ENCODE measurements at places on chromosomes 7 and 10.

- no peak for DNase-seq
These were observed 9.3 kb upstream of the CAMK2B start for GRCh38 chr7:44334734-44335097.

DNA sequence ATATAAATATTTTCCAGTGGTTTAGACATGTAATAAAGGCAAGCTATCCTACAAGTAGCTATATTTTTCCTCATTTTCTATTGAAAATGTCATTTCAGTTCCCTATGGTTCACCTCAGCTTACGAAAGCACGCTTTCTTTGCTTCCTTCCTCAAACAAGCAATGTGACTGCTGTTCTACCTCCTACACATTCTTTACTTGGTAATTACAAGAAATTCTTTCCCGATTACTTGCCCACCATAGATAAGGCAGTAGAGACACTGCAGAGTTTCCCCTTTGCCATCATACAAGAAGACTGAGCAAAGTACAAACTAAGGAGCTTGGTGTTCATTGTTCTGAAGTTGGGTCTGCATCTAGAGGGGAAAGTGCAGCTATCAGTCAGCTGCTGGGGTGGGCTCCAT is 249.4 kb downstream of the CRPPA start:
- no peak for DNase-seq

- no peak for DNase-seq
These were observed 31.3 kb upstream of the ZNF273 start for GRCh38 chr7:64871761-64872160.

DNA sequence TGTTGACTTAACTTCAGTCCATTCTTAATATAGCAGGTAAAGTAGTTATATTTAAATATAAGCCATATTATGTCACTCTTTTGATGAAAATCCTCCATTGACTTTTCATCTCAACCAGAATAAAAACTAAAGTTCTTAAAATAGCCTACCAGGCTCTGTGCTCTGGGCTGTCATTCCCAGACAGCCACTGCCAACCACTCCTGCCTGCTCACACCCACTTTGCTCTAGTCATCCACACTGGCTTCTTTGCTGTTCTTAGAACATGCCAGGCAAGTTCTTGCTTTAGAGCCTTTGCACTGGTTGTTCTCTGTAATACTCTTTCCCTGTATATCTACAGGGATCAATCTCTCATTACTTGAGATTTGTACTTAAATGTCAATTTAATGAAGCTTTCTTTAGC is 80.6 kb downstream of the ZEB1 start:
- DNase-seq = no peak

DNA sequence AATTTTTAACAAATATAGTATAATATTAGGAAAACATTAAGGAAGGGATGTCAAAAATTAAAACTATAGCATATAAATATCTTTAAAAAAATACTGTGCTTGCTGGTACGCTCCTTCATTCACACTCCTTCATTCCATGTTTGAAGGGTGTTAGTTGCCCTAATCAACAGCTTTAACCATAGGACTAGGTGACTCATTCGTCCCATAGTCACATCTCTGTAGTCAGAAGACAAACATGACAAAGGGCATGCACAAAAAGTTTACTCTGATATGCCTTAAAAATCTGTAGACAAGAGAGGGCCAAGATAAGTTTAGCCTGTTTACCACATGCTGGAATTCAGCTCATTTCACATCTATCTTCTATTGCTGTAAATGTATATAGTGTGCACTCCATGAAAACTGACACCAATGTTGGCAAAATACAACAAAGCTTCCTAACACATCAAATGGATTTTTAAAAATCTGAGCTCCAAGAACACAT is 646 bp downstream of the FAM13C start:
- DNase-seq = no peak

GRCh38 chr7:44576228-44576627 is 2.5 kb upstream of the DDX56 start:
- no peak for DNase-seq

DNA sequence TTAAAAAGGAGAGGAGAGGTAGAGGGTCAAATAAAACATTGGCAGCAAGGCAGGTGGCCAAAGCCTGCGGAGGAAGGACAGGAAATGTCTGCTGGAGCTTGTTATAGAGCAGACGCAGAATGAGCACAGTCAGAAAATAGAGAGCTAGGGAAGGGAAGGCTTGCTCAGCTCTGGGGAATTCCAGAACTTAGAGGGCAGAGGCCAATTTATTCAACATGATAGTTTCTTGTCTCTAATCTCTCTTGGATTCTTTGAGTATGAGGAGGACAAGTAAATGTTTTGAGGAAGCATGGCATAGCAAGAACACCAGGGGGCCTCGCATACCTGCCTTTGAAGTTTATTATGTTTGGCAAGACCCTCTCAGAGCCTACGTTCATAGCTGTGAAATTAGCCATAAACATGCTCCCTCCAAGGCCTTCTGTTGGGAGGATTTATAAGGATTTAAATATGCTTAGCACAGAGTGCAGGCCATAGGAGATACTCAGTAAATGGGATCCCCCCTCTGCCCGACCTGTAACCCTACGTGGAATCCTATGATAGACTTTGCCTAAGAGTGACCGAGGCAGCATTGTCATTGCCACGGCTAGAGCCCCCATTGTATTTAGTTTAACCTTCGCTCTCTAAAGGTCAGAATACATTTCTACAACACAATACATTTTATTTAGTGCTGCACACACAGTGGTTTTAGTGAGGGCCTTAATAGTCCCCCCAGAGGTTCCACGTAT is 293.9 kb downstream of the CCDC3 start:
- no peak for DNase-seq

DNA sequence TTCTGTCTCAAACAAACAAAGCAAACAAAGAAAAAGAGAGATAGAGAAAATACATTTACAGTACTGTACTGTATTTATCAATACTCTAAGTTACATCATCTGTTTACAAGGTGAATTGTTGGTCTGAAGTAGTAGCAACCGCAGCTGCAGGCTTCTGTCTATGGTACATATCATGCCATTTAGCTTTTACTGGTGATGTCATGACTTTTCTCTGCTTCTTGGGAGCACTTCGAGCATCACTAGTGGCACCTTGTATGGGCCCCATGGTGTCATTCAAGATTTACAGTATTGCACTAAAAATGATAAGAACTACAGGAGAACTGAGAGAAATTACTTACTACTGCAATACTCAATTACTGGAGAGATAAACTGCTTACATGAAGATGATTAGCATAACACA is 826.9 kb downstream of the CNTNAP2 start:
- DNase-seq = no peak

DNA sequence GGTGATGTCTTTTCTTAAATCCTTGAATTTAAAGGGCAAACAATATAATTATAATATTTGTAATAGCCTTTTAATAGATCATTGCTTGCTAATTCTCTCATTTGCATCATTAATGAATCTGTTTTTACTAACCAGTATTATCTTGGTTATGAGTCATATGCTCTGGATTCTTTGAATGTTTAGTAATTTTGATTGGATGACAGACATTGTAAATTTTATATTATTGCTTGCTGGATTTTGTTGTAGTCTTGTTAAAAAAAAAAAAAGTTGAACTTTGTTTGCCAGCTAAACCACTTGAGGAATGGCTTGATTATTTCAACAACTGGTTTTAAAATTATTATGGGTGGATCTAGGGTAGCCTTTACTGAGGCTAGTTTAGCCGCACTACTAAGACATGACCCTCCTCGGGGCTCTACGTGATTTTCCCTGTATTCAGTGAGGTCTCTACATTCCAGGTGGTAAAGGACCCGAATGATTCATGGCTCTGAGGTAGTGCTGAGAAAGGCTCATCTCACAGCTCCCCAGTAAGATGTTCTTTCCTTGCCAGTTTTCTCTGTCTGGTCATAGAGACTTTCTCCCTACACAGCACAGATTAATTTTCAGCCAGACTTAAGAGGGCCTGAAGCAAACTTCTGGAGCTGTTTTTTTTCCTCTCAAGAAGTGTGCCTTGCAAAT is 8.5 kb downstream of the C10orf90 start:
- no peak for DNase-seq

DNA sequence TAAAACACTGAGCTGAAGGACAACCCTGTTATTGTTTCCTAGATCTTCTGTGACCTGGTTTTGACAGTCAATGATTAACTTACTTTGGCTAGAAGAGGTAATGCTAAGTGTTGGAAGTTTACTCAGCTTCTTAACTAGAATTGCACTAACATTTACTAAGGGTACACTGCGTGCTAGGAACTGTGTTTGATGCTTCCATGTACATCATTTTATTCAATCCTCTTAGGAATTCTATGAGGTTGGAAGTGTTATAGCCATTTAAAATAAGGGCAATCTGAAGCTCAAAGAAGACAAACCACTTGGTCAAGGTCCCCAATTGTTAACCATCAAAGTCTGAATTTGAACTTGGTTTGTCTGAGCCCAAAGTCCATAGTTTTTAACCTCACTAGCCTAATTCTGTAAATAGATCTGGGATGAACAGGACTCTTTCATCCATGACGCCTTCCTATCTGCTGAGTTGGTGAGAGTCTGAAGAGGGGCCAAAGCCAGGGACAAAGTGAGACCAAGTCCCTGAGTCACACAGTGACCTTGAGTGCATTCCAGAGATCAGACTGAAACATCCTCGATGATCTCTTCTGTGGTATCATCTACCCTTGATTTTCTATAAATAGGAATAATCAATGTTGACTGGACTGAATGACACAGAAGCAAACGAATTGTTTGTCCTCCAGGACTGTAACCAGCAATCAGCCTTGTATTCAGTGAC is 29.2 kb upstream of the ZNRF2 start:
- DNase-seq = no peak

DNA sequence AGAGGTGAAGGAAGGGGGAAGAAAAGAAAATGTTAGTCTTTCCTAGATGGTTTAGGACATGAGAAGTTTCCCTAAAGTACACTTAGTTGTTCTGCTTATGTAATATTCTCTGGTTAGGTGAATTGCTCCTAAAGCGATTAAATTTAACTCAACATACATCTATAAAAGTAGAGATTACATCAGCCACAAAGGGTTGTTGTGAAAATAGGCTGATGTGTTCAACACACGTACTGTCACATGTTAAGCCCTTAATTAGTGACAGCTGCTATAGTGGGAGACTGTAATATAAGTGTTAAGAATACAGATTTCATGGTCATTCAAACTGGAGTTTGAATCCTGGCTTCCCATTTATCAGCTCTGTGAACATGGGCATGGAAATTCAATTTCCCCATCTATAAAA is 12.8 kb downstream of the HECTD2 start:
- DNase-seq = no peak

DNA sequence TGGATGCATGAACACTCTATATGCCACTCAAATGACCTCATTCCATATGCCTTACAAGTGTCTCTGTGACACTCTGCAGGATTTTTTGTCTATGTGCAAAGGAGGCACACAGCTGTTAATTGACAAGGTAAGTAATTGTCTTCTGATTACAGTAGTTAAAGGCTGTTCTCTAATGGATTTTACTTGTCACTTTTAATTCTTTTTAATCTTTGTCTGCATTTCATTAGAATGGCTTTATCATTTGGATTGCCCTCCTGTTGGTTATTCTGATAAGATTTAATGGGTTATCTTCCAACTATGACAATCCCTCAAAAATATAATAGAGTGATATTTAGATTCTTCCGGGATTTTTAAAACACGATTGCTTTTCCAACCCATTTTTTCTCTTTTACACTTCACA is 290.0 kb upstream of the TEX47 start:
- no peak for DNase-seq

GRCh38 chr10:58322072-58322834 is 12.6 kb upstream of the UBE2D1 start:
- DNase-seq = no peak

GRCh38 chr7:42155584-42156290 is 81.3 kb downstream of the GLI3 start:
- no peak for DNase-seq

DNA sequence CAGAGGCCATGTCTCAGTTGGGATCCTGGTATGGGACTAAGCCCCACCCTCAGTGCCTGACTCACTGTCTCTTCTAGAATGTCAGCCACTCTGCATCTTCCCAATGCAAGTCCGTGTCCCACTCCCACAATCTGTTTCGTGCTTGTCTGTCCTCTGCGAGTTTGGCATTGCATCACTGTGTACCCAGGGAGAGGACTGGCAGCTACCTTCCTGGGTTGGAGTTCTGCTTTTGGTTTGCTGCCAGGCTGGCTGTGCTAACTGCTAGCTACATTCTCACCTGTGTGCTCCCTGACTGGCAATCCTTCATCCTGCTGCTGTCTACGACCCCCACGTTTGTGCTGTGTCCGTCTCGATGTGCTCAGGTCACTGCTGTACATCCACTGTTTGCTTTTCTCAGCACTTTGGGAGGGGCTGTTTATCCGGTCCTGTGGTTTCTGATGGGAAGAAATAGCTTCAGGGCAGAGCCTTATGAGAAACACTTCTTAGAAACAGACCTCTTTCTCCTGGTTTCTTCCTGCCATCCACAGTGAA is 56.0 kb upstream of the GLI3 start:
- DNase-seq = no peak

DNA sequence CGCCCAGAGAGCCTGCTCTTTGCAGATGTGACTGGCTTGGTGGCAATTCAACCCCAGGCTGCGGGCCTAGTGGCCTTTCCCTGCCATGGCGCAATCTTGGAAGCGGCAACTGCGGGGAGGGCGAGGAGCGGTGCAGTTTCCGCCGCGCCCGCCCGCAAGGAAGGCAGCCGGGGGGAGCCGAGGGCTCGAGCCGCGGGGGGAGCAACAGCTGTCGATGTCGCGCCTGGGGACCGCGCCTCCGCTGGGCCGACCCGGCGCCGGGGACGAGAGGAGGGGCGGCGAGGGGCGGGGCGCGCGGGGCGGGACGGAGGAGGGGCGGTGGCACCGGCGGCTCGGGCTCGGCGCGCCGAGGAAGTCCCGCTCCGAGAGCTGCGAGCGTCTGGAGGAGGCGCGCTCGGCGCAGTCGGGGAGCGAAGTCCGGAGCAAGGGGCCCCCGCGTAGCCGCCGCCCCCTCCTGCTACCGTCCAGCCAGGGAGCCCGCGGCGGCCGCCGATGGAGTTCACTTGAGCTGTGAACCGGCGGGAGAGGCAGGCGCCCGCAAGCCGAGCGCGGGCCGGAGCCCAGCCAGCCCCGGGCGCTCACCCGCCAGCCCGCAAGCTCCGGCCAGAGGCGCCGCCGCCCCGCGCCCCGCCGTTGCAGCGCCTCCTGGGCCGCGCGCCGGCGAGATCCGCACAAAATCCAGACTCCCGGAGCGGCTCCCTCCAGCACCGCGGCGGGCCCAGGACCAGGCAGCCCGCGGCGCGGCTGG is 438.1 kb upstream of the GALNT17 start:
- DNase-seq = peak; percentile 8
